ENCODE measurements at places on chromosomes 7 and 10.

- DNase-seq = no peak
These were observed 78.4 kb upstream of the CAMK2B start for GRCh38 chr7:44403775-44404174.

GRCh38 chr7:97016381-97017191 is 8.0 kb downstream of the DLX5 start:
- peak; percentile 43 for DNase-seq

DNA sequence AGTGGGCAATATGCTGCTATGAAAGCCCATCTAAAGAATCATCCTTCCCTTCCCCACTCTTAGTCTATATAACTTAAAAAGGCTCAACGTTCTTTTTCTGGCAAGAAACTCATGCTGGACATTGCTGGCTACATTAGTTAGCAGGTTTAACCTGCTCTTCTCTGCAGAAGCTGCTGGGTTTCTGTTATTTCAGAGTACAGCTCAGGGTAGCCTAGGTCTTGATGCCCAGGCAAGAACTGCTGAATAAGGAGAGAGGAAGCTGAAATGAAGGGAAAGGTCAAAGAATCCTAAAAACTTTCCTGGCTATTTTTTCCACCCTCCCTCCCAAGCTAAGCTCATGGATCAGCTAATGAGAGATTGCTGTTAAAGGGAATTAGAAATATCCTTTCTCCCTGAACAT is 79.4 kb downstream of the ANKIB1 start:
- DNase-seq = no peak

DNA sequence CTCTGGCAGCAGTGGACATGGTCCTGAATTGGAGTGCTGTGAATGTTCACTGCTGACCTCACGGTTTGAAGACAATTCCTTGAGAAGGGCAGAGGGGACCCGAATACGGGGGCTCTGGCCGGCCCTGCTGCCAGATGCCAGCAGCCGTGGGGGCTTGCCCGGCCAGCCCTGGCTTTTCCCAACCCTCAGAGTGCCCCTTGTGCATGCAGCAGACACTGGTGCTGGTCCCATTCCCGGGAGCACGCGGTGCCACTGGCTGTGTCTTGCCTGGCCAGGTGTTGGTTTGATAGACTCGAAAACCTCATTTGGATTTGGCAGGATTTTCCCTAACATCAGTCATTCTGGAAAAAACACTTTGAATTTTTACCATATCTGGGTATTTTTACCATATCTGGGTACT is 49.1 kb downstream of the LHPP start:
- DNase-seq = no peak

GRCh38 chr7:94289071-94289470 is 105.6 kb upstream of the COL1A2 start:
- peak; percentile 69 for DNase-seq

GRCh38 chr10:87838650-87839049 is 20.6 kb upstream of the ATAD1 start:
- no peak for DNase-seq

GRCh38 chr7:44110719-44111635 is 6.8 kb downstream of the AEBP1 start:
- no peak for DNase-seq
